ENCODE measurements at places on chromosomes 12 and 14. TPM values are rescaled to one million over a fixed set of nuclear protein-coding genes. Genes with fewer than 3 reads are reported as not detected.
A peak's percentile ranks its signal among the peaks of the same experiment; 100 is the strongest.

The KCNMB4 gene
- total RNA-seq: 1.3 TPM

- no peak for DNase-seq
Observed at GRCh38 chr12:50637870-50638481, 125.9 kb upstream of the ATF1 start.

The RTL1 gene
- not detected for total RNA-seq

The C1QL4 gene
- total RNA-seq: not detected

DNA sequence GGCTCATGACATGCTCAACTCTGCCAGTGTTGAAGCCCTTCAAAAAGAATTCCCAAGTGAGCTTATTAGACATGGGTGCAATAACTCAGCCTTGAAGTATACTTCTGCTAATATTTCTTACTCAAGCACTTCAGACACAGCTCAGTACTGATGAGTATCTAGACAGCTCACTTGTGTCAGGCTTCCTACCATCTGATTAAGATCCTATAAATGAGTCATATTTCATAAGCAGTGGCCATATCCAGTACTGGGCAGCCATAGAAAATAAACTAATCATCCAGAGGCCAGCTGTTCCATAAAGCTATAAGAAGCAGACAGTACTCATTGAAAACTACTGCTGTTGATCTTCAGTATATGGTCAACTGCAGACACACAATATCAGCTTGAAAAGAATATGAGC is 12.9 kb downstream of the FSCB start:
- DNase-seq: no peak

- peak; percentile 48 for DNase-seq
Observed at GRCh38 chr12:53751336-53752191, at the start of gene CISTR. CISTR (minus strand) TSS chr12:53751979.

GRCh38 chr12:26773313-26774104 is 59.5 kb downstream of the ITPR2 start:
- DNase-seq: no peak

- DNase-seq: no peak
Observed at GRCh38 chr14:25953532-25954139, 644.2 kb downstream of the NOVA1 start.

DNA sequence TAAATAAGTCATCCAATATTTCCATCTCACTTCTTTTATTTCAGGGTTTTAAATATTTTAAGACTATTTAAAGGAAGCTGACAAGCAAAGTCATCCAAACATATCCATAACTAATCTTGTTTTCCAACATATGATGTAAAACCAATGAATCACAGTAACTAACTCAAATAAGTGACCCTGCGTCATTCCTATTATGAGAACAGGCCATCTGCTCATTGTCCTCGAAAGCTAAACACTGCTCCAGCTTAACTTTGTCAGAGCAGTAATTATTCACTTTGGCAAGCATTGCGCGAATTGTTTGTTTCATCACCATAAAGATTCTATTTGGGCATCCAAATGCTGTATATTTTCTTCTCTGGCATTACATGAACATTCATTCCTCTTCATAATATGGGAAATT is 99.1 kb downstream of the CAPZA3 start:
- DNase-seq: no peak

The CCDC60 gene
- not detected for total RNA-seq

The RFX4 gene
- total RNA-seq: not detected

The SMIM41 gene
- total RNA-seq: not detected

DNA sequence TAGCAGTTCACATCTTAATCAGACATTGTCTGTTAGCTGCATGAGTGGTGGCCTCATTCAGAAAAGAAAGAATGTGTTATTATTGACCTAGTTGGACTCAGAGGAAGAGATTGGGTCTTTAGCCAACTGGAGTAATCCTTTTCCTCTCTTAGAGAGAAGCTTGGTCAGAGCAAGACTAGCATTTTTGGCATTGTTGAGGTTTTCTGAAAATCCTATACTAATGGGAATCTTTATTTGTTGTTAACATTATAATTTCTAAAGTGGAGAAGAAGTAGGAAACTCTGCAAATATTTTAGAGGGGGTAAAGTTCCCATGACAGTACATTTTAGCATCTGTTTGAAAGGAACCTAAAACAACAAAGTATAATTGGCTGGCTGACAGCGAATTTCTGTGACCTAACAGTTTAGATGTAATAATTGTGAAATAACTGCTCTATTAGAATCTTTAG is 9.7 kb downstream of the TOX4 start:
- DNase-seq: no peak

DNA sequence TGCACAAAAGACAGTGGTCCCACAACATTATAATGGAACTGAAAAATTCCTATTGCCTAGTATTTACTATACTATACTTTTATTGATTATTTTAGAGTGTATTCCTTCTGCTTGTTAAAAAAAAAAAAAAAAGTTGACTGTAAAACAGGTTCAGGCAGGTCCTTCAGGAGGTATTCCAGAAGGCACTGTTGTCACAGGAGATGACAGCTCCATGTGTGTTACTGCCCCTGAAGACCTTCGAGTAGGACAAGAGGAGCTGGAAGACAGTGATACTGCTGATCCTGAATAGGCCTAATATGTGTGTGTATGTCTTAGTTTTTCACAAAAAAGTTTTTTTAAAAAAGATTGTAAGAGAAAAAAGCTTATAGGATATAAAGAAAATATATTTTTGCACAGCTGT is 12.3 kb downstream of the UBE2N start:
- no peak for DNase-seq

The CIDEB gene
- total RNA-seq: 22.6 TPM

GRCh38 chr12:124273630-124274029 is 21.3 kb upstream of the RFLNA start:
- peak; percentile 62 for DNase-seq

GRCh38 chr12:68613209-68613904 is 2.7 kb downstream of the RAP1B start:
- peak; percentile 68 for DNase-seq

DNA sequence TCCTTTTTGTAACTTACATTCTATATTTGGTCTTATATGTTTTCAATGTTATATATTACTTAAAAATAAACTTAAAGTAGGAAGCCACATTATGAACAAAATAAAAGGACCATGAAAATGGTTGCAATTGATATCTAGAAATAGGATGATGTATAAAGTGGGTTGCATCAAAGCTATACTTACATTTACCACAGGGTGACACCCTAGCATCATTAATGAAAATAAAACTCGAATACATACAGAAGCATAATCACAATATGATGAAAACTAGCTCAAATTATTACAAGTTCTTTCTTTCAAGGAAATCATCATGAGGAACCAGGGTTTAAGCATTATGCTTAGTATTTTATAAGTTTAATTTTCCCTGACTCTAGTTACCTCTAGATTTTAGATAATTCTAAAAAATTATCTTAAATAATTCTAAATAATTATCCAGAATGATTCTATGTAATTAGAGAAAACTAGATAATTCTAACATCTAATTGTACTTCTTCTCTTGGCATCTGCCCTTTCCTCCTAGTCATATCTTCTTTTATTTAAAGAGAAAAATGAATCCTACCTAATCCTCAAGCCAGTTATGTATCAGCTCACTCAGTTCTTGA is 31.2 kb downstream of the TAS2R7 start:
- no peak for DNase-seq

GRCh38 chr14:71625175-71625574 is 307.1 kb upstream of the RGS6 start:
- DNase-seq: no peak

GRCh38 chr14:71632440-71632946 is 299.7 kb upstream of the RGS6 start:
- no peak for DNase-seq

DNA sequence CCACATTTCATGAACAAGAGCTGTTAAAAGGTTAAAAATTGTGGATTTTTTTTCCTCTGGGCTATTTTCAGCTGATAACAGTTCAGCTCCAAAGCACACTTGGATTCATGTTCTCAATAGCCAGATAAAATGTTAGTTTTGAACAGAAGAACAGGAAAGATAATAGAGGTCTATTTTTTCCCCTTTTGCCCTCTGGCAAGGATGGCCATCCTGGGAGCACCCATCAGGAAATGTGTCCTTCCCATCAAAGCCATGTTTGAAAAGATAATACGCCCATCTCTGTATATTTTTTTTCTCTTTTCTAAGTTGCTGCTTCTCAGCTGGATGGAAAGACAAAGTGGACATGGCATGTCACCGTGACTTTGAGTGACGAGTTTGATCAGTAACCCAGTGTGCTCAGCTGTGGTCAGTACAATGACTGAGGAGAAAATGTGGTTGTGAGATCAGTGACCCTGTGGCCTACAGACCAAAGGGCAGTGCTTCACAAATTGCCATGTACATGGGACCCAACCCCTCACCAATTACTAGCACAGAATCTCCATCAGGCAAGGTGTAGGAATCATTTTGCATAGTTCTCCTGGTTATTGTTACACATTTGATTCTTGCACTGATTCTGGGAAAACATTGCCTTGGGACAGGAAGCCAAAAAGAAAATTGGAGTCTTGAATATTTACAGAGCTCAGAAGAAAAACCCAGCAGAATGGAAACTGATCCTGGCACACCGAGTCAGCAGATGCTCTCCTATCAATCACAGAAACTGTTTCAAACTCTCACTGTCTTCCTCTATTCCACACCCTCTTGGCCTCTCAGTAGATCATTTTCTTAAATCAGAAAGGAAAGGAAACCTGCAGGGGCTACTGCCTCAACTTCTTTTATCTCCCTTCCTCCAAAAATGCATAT is 64.3 kb downstream of the ANO6 start:
- DNase-seq: no peak

GRCh38 chr14:70237710-70238109 is 49.0 kb upstream of the SLC8A3 start:
- no peak for DNase-seq

The AMDHD1 gene
- 1.5 TPM for total RNA-seq

GRCh38 chr12:111446631-111447570 is 41.2 kb downstream of the SH2B3 start:
- DNase-seq: no peak

- DNase-seq: no peak
Observed at GRCh38 chr12:3353621-3354020, 137.4 kb upstream of the PRMT8 start.

The AQP2 gene
- total RNA-seq: not detected

The APOF gene
- total RNA-seq: not detected

GRCh38 chr14:83556065-83556464 is 1973.9 kb upstream of the FLRT2 start:
- no peak for DNase-seq

- no peak for DNase-seq
Observed at GRCh38 chr12:83343767-83344166, 657.1 kb downstream of the TMTC2 start.

The RAN gene
- total RNA-seq: 2,144 TPM
